Mammary epithelial cell (primary cell): ENCODE measurements at places on chromosomes 6 and 20. TPM values are rescaled to one million over a fixed set of nuclear protein-coding genes. Genes with fewer than 3 reads are reported as not detected.
A peak's percentile ranks its signal among the peaks of the same experiment; 100 is the strongest.

The SCGN gene
- polyA plus RNA-seq = not detected

DNA sequence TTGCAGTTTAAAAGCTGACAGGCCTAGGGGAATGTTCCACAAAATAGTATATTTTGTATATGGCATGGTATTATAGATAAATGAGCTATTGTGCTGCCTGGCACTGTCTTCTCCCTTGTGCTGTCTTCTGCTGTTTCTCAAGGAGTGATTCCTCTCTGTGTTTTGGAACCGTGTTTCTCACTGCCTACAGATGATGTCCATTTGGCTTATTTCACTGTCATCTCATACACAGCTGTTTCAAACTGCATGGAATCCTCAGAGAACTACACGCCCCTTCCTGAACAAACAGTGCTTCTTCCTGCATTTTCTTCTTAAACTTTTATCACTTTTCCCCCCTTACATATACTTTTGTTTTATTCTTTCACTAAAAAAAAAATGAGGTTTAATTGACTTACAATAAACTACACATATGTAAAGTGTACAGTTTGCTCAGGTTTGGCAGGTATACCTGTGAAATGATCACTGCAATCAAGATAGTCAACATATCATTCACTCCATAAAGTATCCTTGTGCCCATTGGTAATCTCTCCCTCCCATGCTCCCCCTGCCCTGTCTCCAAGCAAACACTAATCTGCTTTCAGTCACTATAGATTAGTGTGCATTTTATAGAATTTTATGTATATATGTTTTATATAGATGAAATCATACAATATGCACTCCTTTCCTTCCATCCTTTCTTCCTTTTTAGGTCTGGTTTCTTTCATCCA is 43.0 kb downstream of the CBFA2T2 start:
- DNase-seq = no peak

GRCh38 chr6:130276507-130276906 is 53.8 kb upstream of the SAMD3 start:
- no peak for DNase-seq

DNA sequence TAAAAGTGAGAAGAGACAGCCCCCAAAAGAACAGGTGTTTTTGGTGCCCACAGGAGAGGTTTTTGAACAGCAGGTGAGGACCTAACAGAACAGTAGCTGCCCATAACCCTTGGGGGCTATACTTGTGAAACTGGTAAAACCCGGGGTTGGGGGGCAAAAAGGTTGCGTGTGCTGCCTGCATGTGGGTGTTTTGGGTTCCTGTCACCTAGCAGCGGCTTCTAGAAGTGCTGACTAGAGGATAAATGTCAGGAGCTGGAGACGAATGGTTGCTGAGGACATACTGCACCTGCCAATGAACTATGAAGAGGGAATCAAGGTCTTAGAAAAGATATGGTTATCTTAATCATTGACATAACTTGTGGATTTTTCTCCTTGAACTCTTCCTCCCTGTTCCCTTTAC is 16.0 kb downstream of the TAF11 start:
- no peak for DNase-seq

DNA sequence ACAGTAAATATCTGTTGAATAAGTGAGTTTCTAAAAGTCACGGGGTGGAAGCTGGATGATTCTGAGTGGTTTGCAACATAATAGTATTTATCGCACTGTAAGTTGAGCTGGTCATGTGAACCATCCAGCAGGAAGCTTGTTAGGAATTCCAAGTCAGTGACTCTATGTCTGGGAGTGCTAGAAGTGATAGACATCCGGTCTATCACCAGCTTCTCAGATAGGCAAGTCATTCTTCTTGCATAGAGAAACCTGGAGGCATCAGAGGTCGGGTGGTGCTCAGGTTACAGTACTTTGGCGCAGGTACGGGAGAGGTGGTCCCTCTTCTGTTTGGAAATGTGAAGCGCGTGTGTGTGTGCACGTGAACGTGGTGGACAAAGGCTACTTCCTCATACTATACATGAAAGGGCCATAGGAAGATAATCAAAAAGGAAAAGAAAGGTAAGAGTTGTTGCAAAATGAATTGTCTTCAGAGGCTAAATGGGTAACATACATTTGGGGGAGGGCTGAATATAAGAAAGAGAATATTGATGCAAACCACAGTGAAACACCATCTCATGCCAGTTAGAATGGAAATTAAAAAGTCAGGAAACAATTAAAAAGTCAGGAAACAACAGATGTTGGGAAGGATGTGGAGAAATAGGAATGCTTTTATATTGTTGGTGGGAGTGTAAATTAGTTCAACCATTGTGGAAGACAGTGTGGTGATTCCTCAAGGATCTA is 299.3 kb upstream of the ZFP64 start:
- DNase-seq = peak; percentile 1

DNA sequence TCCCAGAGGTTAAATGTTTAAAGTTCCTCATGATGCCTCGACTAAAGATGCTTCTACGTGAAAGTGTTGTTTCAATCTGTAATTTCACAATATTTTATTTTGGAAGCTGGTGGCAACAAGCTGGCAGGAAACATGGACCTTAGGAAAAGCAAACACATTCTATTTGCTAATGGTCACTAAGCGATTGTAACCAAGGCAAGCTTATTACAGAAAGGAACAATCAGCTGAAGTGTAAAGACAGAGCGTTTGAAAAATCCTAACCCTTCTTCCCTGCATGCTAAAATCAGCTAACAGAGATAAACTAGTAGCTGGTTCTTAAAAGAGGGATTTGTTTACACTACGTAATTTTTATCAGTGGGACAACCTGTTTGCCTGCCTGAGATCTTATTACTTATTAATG is 50.0 kb downstream of the IL20RA start:
- no peak for DNase-seq

DNA sequence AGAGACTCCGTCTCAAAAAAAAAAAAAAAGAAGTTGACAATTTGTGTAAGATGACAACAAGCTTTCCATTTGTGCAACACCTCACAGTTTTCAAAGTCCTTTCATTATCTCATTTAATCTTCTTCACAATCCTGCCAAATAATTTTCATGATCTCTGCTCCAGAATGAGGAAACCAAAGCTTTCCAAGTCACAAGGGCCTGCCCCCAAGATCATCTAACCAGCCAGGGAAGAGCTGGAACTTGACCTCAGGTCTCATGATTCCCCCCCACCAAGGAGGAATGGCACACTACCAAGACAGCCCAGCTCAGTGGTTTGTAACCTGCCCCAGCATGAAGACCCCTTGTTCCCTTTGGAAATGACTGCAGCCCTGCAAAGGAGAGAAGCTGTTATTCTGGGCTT is 74.0 kb upstream of the PIM1 start:
- no peak for DNase-seq

DNA sequence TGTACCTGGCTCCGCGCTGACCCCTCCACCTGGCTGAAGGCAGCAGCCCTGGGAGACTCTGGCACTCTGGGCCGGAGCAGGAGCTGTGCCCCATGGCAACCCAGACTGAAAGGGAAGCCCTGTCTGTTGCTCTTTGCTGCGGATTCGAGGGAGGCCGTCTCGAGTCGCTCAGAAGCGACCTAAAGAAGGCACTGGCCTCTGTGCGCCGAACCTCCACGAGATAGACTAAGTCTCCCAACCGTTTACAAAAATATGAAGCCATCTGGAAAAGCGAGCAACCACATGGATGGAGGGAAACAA is 10.5 kb upstream of the TBX18 start:
- no peak for DNase-seq

GRCh38 chr20:21183722-21184121 is 57.8 kb downstream of the KIZ start:
- no peak for DNase-seq

GRCh38 chr20:57650266-57650665 is 30.0 kb upstream of the ZBP1 start:
- no peak for DNase-seq

DNA sequence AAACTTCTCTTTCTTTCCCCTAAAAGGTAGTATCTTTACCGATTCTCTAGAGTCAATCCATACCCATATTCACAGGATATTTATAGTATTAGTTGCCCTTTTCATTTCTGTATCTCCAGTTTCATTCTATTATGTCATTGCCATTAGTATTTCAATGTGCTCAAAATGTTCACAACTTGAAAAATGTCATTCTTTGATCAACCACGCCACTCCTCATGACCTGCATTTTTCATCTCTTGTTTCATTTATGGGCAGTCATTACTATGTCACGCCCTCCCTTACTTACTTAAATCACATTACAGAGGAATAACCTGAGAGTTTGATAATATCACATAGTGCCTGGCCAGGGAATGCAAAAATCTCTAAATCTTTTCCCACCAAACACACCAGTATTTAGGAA is 427.3 kb upstream of the GJE1 start:
- DNase-seq = no peak

- no peak for DNase-seq
Observed at GRCh38 chr6:55405474-55406235, 78.4 kb downstream of the GFRAL start.

DNA sequence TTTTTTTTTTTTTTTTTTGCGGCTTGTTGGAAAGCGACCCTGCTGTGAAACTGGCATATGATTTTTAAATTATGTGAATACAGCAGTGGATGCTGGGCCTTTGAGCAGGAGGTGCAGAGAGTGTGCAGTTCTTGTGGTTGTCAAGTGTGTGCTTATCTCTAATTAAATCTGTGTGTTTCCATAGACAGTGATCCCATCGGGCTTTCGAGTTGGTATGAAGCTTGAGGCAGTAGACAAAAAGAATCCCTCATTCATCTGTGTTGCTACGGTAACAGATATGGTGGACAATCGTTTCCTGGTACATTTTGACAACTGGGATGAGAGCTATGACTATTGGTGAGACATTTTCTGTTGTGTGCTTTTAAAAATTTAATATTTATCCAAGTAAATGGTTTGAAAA is 52.4 kb downstream of the L3MBTL3 start:
- no peak for DNase-seq

DNA sequence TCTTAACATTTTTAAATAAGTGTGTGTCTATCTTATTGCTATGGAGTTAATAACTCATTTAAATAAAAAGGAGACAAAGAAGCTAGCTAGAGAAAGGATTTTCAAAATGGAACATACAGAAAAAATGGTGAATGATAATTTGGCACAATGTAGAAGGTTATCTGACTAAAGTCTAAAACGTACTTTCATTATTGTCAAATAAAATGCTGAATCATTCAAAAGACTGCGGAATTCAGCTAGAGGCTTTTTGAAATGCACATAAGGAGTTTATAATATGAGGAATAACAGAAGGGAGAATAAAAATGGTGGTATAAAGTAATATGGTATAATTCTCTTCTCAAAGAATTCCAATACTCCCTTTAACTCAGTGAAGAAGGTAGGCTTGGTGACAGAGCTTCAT is 597.9 kb downstream of the KHDRBS2 start:
- DNase-seq = no peak

DNA sequence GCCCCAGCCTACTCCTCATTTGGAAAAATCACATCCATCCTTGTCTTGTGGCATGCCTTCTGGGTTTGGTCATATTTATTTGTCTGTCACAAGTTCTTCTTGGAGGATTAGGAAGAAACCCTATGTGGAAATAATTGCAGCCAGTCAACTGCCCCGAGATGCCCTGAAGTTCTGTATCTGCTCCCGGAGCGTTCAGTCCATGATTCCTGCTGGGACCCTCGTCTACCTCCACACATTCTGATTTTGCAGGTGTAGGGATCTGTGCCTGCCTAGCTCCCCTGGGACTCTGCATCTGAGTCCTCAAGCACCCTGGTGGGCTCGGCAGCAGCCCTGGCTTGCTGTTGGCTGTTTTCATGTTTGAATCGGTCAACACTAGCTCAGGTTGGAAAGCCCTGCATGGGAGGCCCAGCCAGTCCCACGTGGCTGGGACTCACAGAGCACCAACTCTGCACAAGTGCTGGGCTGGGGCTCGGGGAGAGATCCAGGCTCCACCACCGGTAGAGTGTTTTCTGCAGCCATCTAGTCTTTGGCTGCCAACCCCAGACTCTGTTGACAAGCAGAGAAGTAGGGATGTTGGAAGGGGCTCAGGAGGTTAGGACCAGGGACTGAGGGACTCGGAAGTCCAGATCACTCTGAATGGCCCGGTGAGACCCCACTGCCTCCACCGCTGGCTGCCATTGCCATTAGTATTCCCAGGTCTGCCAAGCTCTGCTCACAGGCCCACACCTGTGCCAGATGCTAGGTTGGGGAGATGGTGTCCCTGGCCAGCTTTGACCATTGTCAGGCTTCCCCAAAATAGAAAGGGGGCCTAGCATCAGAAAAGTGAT is 183.5 kb upstream of the CST7 start:
- DNase-seq = no peak

DNA sequence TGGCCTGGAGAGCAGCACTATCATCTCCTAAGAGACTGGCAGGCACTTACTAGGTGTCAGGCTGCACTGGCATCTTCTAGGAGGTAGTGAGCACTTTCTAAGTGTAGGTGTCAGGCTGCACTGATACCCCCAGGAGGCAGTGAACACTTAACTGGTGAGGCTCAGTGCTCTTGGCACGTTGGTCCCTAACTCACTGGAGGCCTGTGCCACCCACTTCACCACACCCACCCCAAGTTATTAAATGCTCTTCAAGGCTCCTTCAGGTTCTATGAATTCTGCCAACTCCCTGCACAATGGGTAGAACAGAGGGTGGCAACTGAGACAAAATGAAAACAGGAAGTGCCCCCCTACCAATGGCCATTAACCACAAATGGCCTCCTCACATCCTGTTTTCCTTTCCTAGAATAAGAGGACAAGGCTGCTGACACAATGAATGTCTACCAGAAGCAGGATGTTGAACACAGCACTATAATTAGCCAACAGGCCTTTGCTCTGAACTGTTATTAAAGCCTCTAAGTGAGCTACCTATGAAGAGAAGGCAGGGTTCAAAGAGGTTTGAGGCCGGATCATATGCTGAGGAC is 29.4 kb downstream of the NCOA5 start:
- DNase-seq = no peak

The LHFPL5 gene
- not detected for polyA plus RNA-seq

The EEF1A1 gene
- polyA plus RNA-seq = 9,911 TPM

DNA sequence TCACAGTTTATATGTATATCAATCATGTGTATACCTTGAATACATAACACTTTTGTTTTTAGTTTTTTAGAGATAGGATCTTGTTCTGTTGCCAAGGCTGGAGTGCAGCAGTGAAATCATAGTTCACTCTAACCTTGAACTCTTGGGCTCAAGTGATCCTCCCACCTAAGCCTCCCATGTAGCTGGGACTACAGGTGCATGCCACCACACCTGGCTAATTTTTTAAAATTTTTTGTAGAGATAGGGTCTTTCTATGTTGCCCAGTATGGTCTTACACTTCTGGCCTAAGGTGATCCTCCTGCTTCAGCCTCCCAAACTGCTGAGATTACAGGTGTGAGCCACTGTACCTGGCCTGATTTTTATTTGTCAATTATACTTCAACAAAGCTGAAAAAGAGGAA is 69.9 kb downstream of the SYCP2L start:
- no peak for DNase-seq

The KIF25 gene
- polyA plus RNA-seq = not detected
